LHCN-M2 (cell line): ENCODE measurements at places on chromosomes 6 and 20.

- no peak for DNase-seq
These were observed 289.7 kb downstream of the C6orf118 start for GRCh38 chr6:165019681-165020080.

DNA sequence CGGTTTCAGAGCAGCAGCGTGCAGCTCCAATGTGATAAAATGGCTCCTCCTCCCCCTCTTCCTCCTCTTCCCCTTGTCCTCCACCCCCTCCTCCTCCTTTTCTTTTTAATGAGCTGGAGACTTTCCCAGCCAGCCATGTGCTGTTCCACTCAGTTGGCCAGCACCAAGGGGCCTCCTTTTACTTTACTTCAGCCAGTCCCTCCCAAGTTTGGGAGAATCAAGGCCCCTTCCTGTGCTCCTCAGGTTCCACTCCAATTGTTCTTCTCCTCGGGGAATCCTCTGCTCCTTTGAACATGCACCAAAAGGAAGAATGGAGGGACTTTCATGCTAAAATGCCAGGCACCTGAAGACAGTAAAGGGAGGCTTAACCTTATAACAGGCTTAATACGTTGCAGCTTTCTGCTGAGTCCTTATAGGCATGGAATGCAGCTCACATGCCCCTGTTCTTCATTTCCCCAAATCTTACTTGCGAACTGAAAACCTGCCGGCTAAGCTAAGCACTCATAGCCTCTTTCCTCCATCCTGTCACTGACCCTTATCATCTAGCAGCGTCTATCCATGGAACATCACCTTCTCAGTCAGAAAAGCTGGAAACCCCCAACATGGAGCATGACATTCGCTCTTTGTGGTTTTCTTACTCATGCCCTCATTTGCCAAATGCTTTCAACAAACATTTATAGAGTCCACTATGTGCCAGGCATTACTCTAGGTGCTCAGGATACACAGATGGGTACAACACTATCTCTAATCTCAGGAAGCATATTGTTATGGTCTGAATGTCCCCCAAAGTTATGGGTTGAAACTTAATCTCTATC lies 170.6 kb downstream of the PHACTR1 start:
- peak; percentile 65 for DNase-seq

DNA sequence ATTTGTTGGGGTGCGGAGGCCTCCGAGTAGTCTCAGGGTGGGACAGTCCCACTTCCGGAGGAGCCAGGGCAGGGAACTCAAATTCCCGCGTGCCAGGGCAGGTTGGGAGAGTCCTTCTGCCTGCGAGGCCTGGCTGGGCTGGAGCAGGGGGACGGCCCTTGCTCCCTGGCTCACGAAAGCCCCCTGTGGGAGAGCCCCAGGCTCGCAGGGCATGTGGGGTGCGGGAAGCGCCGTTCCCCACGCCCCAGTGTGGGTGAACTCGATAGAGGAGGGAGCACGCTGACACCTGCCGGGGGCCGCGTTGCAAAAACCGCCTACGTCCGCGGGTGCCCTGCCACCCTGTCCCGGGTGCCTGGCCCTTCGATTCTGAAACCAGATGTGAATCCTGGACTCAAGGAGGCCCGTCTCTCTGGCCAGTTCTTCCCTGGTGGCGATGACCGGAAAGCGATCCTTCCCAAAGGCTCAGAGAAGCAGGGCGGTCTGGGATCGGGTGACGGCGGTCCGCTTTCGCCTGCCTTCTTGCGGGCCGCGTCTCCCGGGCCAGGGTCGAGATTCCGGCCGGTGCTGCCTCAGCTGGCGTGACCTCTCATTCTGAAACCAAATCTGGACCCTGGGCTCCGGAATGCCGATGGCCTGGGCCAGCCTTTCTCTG lies 1846.5 kb upstream of the DEFB115 start:
- no peak for DNase-seq

GRCh38 chr6:25958700-25959162 lies 3.9 kb upstream of the TRIM38 start:
- DNase-seq = no peak

GRCh38 chr20:4127344-4127743 lies 112.0 kb upstream of the RNF24 start:
- no peak for DNase-seq

GRCh38 chr6:228881-229651 lies 63.2 kb upstream of the DUSP22 start:
- no peak for DNase-seq

DNA sequence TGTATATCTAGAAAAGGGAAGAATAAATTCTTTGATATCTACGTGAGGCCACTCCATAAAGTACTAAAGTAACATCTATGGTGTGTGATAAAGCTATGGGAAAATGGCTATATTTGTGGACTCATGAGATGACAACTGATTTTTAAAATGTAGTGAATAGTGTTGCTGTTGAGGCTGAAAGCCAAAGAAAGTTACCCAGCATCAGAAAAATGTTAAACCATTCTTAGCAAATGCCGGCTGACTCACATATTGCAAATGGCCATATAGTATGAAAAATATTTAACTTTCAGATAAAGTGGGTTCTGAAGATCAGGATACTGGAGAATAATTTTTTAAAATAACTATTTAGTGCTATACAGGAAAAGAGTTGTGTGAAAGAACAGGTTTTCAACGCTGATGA lies 129.9 kb upstream of the GRIK2 start:
- no peak for DNase-seq

- DNase-seq = no peak
These were observed 782 bp upstream of the FOXA2 start for GRCh38 chr20:22584922-22585785.

DNA sequence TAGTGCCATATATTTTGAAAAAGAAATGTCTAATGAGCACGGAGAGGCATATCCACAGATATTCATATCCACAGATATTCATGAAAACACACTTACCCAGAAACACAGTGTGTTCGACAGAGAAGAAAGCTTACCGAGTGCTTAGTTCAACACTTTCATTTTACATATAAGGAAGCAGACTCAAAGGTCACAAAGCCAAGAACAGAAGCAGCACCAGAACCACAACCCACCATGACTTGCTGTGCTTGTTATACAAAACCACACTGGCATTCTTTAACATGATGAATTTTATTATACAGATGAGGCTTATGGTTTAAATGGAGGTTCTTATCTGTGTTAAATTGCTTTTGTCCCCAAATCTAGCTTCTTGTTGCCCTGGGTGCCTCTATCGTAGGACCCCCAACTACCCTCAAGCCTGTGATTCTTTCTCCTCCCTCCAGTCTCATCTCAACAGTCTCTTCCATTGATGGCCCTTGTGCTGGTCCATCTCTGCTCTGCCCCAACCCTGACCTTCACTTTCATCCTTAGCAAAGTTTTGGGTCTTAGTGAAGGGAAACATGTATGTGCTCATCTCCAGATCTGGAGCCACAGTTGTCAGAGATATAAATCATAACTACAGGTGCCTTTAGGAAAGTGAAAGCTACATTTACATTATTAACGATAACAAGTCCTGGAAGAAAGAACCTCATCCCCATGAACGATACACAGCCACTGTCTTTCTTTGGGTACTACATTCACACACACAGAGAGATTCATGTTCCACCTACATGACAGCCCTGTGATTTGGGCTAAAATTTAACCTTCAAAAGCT lies 40.0 kb downstream of the SF3B5 start:
- peak; percentile 8 for DNase-seq

- peak; percentile 46 for DNase-seq
These were observed 6.5 kb downstream of the PEDS1 start for GRCh38 chr20:50146732-50147662.

DNA sequence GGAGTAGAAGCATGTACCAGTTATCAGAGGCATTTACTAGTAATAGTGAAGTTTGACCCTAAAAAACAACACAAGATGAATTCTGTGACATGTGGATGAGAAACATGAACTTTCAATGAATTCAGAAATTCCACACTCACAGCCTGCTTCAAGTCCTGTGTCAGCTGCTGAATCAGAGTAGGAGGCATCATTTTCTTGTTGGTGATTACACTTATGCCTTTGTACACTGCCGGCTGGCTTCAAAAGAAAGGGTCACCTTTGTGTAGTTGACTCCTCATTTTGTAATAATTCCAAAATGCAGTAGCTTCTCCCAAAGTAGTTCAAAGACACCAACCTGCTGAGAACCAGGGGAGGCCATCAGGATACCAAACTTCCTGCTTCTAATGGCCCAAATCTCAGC lies 165.5 kb downstream of the BACH2 start:
- DNase-seq = no peak

GRCh38 chr6:109655761-109656262 lies 35.2 kb downstream of the AK9 start:
- no peak for DNase-seq

GRCh38 chr6:10559522-10560152 lies 38.5 kb downstream of the GCNT2 start:
- no peak for DNase-seq

DNA sequence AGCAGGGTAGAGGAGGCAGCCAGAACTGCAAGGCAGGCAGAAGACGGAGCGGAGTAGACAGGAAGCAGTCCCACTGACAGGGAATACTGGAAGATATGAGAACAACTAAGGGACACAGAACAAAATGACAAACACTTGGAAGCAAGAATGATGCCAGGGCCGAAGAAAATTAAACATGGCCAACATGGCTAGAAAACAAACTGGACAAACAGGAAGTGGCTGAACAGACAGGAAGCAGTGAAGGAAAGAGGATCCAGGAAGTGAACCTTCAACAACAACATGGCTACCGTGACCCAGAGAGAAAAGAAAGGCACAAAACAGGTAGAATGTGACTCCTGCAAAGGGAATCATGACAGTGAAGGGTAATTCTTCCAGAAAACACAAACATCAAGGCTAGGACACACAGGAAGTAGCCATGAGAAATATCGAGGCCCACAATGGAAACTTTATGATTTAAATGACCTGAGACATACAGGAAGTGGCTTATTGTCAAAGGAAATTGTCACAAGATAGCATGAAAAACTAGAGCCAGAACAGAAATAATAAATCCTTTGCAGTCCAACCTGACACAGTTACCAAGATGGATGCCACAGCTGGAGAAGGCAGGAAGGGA lies 9.1 kb downstream of the COL11A2 start:
- DNase-seq = no peak

GRCh38 chr6:16399695-16400094 lies 161.3 kb downstream of the GMPR start:
- DNase-seq = no peak

GRCh38 chr20:50434653-50435396 lies 75.4 kb upstream of the PTPN1 start:
- peak; percentile 41 for DNase-seq

- no peak for DNase-seq
These were observed 110.3 kb upstream of the CEP85L start for GRCh38 chr6:118761645-118762044.

DNA sequence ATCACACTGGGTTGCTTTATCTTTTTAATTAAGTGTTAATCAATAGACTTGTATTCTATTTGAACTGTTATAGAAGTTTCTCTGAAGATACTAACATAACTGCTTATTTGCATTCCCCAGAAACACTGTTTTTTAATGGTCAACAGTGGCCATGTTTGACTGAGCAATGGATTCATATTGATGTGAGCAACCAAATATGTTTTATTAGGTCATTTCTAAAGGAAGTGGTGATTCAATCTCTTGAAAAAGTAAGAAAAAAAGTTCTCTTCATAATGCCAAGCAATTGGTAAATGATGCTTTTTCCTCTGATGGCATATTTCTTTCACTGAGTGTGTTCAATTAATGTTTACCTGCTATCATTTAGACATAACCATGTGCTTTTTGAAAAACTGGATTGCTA lies 593.0 kb upstream of the CITED2 start:
- DNase-seq = no peak

- DNase-seq = no peak
These were observed 45.8 kb downstream of the SNX9 start for GRCh38 chr6:157868835-157869234.

GRCh38 chr6:120590611-120591010 lies 743.7 kb downstream of the TBC1D32 start:
- no peak for DNase-seq

DNA sequence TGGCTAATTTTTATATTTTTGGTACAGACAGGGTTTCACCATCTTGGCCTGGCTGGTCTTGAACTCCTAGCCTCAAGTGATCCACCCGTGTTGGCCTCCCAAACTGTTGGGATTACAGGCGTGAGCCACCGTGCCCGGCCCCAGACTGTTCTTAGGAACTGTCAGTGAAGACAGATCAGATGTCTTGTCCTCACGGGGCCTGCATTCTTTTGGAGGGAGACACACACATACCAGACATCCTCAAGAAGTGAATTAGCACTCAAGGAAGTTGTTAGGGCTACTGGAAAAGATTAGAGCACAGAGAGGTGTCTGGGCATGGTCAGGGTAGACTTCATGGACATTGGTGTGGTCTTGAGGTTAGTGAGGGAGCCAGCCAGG lies 10.3 kb upstream of the LPIN3 start:
- DNase-seq = no peak

DNA sequence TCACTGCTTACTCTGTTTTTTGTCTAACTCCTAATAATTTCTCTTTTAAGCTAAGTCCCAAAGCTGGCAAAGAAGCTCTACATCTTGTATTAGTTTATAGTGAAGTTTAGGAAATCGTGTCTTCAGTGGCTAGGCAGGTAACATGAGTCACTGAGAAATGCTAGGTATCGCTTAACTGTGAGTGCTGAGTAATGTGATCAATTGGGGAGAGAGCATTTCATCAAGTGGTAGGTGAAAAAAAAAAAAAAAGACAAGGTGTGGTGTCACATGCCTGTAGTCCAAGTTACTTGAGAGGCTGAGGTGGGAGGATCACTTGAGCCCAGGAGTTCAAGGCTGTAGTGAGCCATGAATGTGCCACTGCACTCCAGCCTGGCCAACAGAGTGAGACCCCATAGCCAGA lies 125.3 kb downstream of the FAM83B start:
- no peak for DNase-seq

DNA sequence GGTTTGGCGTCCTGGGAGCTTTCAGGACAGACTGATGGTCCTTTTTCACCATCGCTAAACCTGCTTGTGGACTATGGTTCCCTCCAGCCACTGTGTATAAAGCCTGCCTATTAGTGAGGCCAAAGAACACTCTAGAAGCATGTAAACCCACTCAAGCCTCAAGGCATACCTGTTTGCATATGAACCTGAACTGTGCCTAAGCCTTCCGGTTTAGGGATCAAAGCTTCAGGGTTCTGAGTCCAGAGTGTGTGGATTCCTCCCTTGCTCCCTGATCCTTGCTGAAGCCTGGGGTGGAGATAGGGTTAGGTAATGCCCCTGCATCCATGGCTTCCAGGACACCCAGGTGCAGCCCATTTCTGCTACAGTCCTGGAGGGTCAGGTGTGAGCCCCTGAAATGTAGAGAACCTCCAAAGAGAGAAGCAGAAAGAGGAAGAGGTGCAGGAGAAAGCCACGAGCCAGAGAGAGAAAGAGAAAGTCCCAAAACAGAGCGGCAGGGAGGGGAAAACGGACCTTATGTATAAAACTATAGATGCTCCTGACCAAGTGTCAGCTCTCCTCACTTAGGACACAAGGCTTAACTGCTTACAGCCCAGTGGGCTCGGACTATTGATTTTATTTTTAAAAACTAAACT lies 93.3 kb downstream of the SCML4 start:
- DNase-seq = no peak

- no peak for DNase-seq
These were observed 33.8 kb upstream of the RREB1 start for GRCh38 chr6:7073821-7074525.

- DNase-seq = no peak
These were observed 19.9 kb downstream of the ROMO1 start for GRCh38 chr20:35718972-35719635.
